ENCODE measurements at places on chromosomes 16 and 17.

DNA sequence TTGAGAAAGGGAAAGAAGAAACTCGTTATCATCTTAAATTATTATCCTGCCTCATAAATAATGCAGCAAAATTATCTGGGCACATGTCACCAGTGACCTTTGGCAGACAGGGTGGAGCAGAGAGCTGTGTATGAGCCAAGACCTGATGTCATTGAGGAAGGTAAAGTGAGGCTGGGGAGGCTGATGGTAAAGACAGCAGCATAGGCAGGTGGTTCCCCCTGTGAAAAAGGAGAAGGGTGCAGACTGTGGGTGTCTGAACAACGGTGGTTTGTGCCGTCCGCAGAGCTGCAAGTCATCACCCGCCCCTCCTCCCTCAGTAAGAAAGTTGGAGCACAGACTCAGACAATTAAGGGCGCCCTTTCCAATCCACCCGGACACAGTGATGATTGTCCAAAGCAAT, 30.8 kb upstream of the METTL16 start:
- no peak for DNase-seq

GRCh38 chr17:10069301-10069700, 129.1 kb downstream of the GAS7 start:
- DNase-seq, result no peak

GRCh38 chr17:74123350-74123749, 80.1 kb upstream of the RPL38 start:
- no peak for DNase-seq

DNA sequence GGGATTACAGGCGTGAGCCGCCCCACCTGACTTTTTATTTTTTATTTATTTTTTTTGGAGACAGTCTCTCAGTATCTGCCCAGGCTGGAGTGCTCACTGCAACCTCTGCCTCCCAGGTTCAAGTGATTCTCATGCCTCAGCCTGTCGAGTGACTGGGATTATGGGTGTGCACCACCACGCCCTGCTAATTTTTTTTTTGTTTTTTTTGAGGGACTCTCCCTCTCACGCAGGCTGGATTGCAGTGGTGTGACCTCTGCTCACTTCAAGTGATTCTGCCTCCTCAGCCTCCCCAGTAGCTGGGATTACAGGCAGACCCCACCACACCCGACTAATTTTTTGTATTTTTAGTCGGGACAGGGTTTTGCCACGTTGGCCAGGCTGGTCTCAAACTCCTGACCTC, 7.7 kb downstream of the ZNF207 start:
- no peak for DNase-seq

Measured in activated CD4-positive, alpha-beta T cell treated with anti-CD3 and anti-CD28 coated beads for 1 hour (primary cell).